Caco-2 (cell line): ENCODE measurements at places on chromosomes 11 and 22.

GRCh38 chr11:58731819-58732218 is at the start of gene GLYAT:
GLYAT (minus strand) TSS chr11:58731943; CDS start chr11:58724496, 7,447 bp downstream.
- no peak for DNase-seq

- no peak for DNase-seq
These were observed 4.6 kb downstream of the TRABD start for GRCh38 chr22:50190182-50190940.

GRCh38 chr22:29994027-29994715 is 86.1 kb upstream of the HORMAD2 start:
- no peak for DNase-seq

DNA sequence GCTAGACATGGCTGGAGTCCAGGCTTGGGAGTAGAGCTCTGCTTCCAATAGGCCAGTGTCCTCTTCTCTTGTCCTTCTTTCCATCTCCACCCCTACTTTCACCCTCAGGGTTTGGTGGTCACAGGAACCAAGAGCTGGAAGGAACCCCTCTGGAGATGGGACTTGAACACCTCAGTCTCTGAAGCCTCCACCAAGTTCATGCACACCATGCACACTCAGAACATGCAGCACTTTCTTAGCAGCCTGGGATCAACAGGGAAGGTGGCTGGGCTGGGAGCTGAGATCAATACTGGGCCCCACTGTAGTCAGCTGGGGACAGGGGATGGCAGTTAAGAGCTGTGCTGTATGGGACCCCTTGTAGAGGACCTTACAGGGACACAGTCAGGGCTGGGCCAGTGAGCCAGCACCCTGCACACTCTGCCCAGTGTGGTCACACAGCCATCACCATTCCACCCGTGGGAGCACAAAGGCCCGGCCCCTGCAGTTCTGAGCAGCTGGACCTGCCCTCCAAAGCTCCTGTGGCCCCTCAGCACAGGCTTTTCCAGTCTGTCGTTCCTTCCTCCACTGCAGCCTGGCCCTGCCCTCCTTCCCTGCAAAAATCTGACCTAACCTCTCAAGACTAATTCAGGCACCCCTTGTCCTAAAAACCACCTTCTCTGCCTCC is 47.7 kb downstream of the GAB4 start:
- DNase-seq, result no peak

DNA sequence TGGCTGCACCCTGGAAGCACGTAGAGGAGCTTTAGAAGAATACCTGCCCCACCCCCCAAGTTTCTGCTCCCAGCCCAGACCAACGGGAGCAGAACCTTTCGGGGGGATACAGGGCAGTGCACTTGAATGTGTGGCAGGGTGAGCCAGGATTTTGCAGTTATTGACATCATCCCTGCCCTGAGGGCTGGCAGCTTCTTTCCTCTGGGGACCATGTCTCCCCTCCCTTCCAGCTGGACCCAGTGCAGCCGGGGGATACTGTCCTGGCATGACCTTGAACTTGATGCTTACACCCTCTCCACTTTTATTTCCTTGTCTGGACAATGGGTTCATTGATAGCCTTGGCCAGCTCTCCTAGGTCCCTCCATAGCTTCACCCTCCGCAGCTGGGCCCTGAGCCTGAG is 4.1 kb upstream of the CABP7 start:
- DNase-seq, result no peak

DNA sequence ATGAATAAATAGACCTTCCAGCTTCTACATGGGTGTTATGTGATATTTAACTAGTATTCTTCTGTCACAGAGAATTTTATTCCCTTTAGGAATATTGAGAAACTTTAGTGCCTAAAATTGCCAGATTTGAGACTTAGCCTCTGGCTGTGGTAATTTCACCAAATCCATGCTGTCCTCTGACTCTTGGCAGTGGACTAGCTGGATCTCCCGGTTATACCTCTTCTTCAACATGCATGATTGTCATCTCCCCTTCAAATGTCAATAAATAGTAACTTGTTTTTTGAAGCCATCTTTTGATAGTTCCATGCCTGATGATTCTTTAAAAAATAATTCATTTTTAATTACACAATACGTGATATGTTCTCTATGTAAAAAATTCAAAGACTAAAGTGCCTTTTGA is 8.4 kb downstream of the AQP11 start:
- no peak for DNase-seq

GRCh38 chr11:66598993-66599392 is 6.0 kb downstream of the CCS start:
- DNase-seq, result no peak

GRCh38 chr11:99352642-99353041 is 331.9 kb downstream of the CNTN5 start:
- no peak for DNase-seq

GRCh38 chr11:13902523-13902922 is 60.0 kb upstream of the SPON1 start:
- DNase-seq, result no peak

DNA sequence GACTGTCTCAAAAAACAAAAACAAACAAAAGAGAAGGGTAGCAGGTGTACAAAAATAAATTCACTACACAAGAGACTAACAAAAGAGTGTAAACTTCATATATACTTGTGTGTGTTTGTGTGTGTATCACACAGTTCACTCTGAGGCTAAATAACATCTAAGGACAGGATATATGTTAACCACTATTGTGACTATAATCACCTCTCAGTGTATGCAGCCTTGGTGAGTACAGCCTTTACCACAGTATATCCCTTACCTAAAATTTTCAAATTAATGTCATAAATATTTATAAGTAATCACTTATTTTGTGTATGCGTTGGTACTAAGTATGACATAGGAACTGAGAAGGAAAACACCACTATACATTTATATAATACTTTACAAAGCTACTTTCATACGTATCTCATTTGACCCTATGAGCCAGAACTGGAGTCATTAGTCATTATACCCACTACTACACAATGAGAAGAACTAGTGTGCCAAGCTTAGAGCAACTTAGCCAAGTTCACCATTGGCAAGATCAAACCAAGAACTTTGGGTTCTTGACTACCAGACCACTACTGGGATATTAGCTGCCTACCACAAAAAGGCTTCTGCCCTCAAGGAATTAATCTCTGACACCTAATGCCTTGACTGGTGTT is 116.7 kb downstream of the SGSM3 start:
- no peak for DNase-seq
